NAMALWA (cell line): ENCODE measurements at places on chromosomes 4 and X.

- DNase-seq, result no peak
Observed at GRCh38 chr4:111773858-111774257, 371.4 kb upstream of the FAM241A start.

DNA sequence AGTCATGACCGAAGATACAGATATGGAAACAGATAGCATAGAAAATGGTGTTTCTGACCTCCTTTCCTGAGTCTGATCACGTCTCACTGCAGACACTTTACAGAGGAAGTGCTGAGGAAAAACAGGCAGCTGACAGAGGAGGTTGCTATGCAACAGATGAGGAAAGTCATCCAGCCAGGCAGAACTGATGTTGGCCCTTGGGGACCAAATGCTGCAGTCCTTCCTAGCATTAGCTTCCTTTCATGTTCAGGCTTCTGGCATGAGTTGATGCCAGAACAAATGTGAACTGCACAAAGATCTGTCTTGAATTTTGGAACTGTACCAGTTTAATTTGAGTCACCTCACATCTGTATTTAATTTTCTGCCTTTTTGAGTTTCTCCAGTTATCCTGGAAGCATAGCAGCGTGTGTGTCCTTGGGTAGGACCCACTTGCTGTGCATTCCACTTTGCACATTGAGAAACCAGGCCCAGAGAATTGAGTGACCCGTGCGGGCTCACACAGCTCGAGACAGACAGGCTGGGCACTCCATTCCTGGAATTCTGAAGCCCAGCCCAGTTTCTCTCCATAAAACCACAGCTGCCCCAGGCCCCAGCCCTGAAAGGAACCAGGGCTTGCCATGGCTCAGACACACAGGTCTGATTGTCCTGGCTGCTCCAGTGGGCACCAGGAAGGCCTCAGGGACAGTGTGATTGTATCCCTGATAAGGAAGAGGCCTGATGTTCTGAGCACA is 1.4 kb upstream of the MAGED1 start:
- peak; percentile 47 for DNase-seq

- no peak for DNase-seq
Observed at GRCh38 chr4:94352996-94353395, 10.4 kb upstream of the HPGDS start.

- no peak for DNase-seq
Observed at GRCh38 chrX:131571348-131571747, 27.5 kb downstream of the OR13H1 start.

DNA sequence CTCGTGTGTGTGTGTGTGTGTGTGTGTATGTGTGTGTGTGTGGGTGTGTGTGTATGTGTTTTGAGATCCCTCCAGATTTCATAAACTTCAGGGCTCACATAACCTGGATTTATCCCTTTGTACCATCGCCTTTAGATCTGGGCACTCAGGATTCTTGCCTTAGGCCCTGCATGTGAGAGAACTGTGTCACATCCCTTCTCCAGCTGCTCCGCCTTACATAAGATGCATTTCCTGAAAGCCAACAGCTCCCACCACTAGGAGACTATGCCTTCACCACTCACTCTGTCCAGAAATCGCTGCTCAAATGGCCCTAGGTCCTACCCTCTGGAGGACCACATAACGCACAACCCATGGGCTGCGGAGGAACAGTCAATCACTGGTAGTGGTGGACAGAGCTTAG is 348.8 kb downstream of the CCSER1 start:
- no peak for DNase-seq

DNA sequence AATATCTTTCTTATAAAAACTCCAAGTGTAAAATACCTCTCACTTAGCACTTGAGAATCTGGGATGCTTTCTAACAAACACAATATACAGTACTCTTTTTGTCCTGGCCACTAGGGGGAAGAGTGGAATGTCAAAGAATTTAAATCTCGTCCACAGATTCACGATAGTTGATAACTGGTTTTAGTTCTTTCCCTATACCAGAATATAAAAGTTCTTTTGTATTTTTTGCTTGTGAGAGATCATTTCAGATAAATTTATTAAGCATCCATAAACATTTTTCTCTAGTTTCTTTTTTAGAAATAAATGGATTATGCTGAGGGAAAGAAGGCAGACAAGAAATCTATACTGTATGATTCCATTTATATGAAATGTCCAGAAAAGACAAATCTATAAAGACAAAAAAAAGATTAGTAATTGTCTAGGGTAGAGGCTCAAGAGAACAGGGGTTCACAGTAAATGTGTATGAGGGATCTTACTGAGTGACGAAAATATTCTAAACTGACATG is 50.4 kb downstream of the MGARP start:
- DNase-seq, result peak; percentile 70

- DNase-seq, result no peak
Observed at GRCh38 chr4:114318309-114318708, 280.3 kb upstream of the UGT8 start.

DNA sequence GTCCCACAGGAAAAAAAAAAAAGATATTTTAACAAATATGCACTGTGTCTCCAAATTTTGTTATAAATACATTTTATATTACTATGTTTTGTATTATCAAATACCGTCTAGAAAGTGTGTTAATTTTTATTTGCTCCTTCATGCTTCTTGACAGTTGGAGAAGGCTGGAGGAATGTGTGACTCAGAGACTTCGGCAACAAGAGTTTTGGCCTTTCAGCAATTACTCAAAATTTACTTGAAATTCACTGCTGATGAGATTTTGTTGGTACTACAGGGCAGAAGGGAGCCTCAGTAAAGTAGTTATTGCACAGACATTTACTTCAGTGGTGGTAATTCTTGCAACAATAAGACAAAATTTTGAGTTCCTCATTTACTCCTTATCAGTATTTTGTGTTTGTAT is 2164.0 kb downstream of the PCDH7 start:
- DNase-seq, result no peak

GRCh38 chr4:26862381-26862915 is 1.8 kb downstream of the STIM2 start:
- peak; percentile 25 for DNase-seq

- DNase-seq, result no peak
Observed at GRCh38 chrX:150313514-150313913, 49.6 kb upstream of the MAMLD1 start.

DNA sequence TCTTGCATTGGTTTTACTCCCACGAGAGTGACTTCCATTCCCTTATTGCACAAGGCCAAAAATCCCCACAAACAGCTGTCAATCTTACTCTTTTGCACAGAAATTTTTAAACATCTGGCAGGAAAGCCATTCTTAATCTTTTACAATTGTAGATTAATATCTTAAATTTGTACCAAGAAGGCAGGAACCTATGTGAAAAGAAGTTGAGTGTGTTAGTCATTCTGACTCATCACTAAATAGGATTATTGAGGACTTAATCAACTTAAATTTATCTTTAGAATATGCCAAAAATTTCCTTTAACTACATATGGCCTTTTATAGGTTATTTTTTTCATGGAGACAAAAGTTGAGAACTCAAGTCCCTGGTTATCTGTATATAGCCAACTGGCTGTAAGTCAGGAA is 49.0 kb upstream of the VEGFC start:
- DNase-seq, result no peak

DNA sequence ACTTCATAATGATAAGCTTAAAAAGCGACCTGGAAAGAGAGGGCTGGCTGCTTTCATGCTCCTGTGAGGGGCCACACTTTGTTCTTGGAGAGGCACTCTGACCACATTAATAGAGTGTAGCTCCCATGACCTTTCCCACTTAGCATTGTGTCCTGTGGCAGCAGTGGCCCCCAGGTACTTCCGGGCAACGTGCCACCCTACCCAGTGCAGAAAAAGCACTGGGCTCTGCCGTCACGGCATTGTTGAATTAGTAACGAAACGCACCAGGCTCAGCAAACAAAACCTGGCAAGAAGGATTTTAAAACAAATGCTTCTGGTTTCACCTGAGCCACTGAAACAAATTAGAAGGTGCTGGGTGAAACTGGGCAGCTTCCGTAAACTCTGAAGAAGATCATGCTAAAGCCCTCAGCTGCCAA is 5.4 kb upstream of the SORBS2 start:
- DNase-seq, result no peak

DNA sequence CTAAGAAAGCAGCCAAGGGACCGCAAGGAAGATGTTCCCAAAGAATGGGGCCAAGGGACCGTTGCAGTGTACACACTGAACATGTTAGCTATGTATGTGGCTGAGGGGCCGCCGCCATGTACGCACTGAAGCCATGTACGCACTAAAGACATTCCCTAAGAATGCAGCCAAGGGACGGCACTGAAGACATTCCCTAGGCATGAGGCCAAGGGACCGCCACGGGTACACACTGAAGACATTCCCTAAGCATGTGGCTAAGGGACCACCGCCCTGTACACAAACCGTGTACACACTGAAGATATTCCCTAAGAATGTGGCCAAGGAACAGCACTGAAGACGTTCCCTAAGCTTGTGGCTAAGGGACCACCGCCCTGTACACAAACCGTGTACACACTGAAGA is 54.0 kb downstream of the DHRSX start:
- DNase-seq, result no peak

DNA sequence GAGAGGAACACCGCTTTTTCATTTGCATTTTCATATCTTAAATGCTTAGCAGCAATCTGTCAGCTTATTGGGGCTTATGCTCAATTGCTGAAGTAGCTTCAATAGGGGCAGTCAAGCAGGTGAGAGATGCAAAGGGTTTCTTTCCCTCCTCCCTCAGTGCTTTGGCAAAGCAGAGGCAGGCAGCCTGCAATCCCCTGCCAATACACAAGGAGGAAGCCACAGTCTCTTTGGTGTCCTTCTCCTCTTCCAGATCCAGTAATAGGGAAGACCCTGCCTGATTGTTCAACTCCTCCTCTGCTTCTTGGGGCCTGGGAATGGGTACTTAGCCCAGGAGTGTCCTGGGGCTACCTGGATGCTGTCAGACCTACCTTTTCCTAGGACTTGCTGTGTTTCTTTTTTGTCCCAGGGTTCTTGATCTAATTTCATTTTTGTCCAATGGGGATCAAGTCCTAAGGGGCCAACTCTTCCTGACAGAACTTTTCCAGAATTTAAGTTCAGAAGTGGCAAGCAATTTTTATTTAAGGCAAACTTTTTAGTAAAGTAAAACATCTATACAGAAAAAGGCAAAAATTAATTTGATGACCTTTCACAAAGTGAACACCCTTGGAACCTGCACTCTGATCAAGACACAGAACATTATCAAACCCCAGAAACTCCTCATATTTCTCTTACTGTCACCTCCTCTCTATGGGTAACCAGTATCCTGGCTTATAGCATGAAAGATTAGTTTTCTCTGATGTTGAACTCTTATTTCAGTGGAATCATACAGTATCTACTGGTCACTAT is 260.3 kb downstream of the PPP3CA start:
- DNase-seq, result peak; percentile 18

- no peak for DNase-seq
Observed at GRCh38 chrX:96176921-96177320, 507.7 kb upstream of the DIAPH2 start.

- no peak for DNase-seq
Observed at GRCh38 chr4:182449930-182450439, 206.8 kb downstream of the TENM3 start.

GRCh38 chr4:2832309-2832980 is 11.2 kb upstream of the ADD1 start:
- DNase-seq, result peak; percentile 91

- no peak for DNase-seq
Observed at GRCh38 chr4:119103263-119103662, 32.4 kb upstream of the MYOZ2 start.

GRCh38 chr4:7933651-7934510 is 5.8 kb downstream of the AFAP1 start:
- DNase-seq, result no peak

DNA sequence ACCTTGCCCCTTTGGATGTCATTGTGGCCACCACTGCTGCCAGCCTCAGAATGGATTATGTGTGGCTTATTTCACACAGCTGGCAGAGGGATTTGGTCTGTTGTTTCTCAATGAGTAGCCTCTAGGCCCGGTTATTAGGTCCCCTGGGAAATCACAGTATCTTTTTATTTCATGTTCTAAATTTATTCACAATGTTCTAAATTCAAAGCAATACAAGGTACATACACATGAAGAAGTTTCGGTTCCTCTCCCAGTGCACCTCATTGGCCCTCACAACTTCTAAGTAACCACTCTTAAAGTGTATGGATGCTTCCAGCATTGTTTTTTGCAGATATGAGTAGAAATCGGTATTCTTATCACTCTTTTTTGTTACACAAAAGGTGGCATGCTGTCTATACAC is 262.7 kb downstream of the RCHY1 start:
- peak; percentile 11 for DNase-seq

DNA sequence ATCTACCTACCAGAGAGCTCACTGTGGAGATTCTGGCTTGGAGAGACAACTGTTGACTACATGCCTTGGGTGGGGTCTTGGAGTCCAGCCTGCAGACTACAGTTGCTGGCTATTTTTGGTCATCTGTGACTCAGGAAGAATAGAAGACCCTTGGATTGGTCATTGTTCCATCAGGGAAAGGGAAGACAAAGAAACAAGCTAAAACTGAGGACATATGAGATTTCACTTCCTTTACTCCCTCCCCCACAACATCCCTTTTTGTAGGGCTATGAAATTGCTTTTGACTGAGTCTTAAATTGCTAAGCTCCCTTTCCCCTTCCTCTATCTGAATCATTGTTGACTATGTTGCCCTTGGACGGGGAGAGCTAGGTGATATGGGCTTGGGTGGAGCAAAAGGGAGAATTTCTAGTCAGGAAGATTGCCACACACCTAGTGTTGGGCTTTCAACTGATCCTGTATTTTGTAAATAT is 11.7 kb downstream of the MSN start:
- DNase-seq, result no peak

DNA sequence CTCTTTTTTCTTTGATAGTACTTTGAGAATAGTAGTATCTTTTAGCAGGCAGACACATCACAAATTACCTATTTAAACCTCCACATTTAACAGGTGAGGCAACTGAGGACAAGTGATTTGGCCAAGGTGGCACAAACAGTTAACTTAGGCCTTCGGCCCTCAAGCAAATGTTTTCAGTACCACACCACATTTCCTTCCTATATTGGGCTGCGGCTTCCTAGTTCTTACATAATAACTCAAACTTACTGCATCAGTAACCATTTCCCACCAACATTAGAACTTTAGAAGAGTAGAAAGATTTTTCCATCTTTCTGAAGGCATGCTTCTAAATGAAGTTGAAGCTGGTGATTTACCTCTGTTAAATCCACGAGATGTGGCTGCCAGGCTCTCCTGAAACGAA is 63.2 kb upstream of the SLC4A4 start:
- DNase-seq, result no peak

GRCh38 chr4:140989944-140990343 is 143.3 kb downstream of the RNF150 start:
- DNase-seq, result no peak

DNA sequence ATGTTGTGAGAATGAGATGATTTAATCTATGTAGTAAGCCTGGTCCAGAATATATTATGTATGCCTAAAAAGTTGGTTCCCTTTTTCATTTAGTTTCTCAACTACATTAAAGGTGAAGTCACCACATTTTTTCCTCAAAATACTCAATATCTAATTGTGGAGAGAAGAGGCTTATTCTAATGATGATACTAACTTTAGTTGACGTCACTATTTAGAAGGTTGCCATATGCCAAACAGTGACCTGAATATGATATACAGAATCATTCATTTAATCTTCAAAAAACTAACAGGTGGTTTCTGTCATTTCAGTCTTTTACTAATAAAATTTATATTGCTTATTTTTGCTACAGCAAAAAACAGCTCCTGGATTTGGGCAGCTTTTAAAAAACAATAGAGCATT is 480.7 kb upstream of the NWD2 start:
- DNase-seq, result no peak

- no peak for DNase-seq
Observed at GRCh38 chrX:18721683-18722499, 14.4 kb downstream of the PPEF1 start.

- DNase-seq, result no peak
Observed at GRCh38 chr4:157886645-157887044, 286.2 kb downstream of the GASK1B start.

- no peak for DNase-seq
Observed at GRCh38 chr4:77007358-77008230, 58.0 kb downstream of the SEPTIN11 start.
